ENCODE measurements at places on chromosomes 11 and 22.

- DNase-seq, result no peak
Measured at GRCh38 chr22:10741210-10741609, 4786.8 kb upstream of the OR11H1 start.

- DNase-seq, result no peak
Measured at GRCh38 chr22:45544588-45545170, 42.0 kb downstream of the FBLN1 start.

DNA sequence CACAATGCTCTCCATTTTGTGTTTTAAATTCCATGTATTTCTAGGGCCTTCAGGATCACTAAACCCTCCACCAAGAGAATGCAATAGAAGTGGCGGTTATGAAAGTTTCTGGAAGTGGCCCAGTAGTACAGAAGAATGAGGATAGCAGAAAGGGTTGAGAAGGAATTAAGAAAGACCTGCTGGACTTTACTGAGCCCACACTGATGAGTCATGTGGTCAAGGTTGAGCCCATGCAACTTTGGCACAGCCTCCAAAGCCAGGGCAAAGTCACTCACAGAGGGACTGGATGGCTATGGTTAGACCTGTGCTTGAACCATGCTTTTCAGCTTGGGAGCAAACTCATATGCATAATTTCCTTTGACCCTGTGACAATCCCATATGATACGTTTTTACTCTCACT is 102.9 kb upstream of the PLET1 start:
- no peak for DNase-seq

DNA sequence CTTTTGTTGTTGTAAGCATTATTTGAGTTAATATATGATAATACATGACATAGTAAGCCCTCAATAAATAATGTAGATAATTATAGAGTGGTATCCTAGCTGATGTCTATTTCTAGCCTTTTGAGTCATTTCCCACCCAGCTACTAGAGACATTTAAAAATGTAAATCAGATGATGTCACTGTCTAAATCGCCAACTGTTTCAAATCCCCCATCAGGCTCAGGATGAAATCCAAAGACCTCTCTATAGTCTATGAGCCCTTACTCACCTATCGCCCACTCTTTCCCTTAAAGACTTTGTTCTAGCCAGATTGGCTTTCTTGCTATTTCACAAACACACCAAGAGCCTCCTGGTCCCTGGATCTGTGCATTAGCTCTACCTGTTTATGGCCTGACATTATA is 135.4 kb upstream of the PLET1 start:
- no peak for DNase-seq

- no peak for DNase-seq
Measured at GRCh38 chr22:19722178-19722981, 959 bp upstream of the GP1BB start.

GRCh38 chr22:35010543-35010942 is 55.4 kb upstream of the ISX start:
- no peak for DNase-seq

- DNase-seq, result no peak
Measured at GRCh38 chr11:79013509-79013908, 427.3 kb downstream of the TENM4 start.

- DNase-seq, result no peak
Measured at GRCh38 chr11:101553891-101554292, 29.9 kb downstream of the TRPC6 start.

DNA sequence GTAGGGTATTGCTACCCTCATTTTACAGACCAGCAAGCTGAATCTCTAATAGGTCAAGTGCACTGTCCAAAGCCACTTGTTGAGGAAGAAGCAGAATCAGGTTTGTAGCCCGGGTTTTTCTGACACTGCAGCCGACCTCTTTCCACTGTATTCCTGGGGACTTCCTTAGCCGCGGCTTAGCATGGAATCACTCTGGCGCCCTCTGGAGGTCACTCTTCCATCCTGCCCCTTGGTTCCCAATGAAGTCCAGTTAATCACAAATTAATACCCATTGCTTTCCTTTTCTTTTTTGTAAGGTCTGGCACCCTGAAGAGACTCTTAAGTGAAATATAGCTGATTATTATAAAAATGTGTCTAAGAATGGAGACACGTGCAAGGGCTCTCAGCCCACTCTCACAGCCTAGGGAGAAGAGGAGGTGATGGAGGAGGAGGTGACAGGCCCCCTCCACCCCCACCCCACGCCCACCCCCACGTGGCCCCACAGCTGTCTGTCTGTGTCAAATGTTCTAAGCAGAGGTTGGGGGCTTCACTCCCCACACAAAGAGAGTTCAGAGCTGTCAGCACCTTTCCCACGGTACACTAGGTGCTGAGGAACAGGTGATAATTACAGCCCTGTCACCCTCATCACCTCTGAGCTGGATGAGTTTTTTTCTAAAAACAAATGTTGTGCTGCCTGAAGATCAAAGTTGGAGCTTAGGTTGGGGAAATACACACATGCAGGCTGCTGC is 57.7 kb upstream of the DRD2 start:
- peak; percentile 20 for DNase-seq

GRCh38 chr11:75293903-75294302 is 53.3 kb downstream of the TPBGL start:
- DNase-seq, result no peak

GRCh38 chr22:33920197-33920540 is at the start of gene LARGE1:
TSS of gene LARGE1 (minus strand) at chr22:33920476.
- no peak for DNase-seq

DNA sequence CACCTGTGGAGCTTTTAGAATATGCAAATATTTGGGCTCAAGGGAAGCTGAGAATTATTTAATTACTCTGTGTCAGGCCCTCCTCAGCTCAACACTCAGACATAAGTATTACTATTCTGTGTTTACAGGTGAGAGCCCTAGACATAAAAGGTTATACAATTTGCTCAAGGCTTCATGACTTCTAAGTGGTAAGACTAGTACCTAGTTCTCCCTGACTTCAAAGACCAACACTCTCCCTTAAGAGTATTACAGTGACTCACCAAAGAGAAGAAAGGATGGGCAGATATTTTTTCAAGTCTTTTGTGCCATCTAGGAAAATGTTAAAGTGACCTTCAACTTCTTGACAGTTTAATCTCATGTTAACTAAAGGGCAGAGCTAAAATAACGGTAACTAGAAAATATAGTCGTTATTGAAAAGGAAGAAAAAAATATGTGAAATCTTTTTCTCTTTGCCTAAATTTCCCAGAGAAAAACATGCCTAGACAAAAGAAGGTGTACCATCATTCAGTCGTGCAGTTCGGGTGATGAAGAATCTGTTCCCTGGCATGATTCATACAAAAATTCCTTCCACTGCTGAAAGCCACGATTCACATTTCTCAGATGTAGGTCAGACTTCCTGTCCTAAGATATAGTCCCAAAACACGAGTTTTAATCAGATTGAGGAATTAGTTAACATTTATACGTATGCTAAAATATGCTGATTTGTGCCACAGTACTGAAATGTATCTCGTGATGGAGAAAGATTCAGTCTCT is 849.1 kb upstream of the API5 start:
- DNase-seq, result no peak

- no peak for DNase-seq
Measured at GRCh38 chr11:2583605-2583958, 116.2 kb downstream of the KCNQ1OT1 start.

DNA sequence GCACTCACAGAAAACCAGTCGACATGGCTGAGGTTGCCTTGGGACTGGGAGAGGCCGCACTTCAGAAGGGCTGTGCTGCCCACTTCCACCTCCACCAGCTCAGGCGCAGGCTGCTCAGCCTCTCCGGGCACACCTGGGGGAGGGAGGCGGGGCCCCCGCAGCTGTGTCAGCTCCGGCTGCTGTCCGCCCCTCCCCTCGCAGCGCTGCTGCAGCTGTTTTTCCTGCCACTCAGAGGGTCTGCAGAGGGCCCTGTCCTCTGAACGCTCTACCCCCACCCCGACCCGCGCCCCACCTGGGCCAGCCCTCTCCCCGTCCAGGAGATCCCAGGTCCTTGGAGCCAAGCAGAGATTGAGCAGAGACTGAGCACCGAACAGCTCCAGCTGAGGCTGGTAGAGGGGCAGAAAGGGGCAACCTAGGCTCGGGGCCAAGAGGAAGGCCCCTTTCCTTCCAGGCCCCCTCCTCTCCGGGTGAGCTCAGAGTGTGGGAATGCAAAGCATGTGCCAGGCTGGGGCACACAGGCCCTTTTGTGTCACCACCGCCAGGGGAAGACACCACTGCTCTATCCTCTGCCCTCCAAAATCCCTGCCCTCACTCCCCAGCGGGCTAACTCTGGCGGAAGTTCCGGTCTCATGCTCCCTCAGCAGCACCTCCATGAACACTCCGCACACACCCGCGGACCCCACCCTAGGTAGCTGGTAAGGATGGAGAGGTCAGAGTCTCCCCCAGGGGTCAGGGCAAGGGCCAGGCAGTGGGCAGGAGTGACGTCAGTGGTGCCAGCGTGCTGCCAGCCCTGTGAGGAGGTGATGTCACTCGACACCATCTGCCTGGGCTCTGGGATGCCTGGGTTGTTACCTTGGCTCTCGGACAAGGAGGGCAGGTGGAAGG is 1.6 kb downstream of the MCAM start:
- no peak for DNase-seq

- no peak for DNase-seq
Measured at GRCh38 chr11:68968306-68969250, 12.2 kb downstream of the MRGPRD start.

DNA sequence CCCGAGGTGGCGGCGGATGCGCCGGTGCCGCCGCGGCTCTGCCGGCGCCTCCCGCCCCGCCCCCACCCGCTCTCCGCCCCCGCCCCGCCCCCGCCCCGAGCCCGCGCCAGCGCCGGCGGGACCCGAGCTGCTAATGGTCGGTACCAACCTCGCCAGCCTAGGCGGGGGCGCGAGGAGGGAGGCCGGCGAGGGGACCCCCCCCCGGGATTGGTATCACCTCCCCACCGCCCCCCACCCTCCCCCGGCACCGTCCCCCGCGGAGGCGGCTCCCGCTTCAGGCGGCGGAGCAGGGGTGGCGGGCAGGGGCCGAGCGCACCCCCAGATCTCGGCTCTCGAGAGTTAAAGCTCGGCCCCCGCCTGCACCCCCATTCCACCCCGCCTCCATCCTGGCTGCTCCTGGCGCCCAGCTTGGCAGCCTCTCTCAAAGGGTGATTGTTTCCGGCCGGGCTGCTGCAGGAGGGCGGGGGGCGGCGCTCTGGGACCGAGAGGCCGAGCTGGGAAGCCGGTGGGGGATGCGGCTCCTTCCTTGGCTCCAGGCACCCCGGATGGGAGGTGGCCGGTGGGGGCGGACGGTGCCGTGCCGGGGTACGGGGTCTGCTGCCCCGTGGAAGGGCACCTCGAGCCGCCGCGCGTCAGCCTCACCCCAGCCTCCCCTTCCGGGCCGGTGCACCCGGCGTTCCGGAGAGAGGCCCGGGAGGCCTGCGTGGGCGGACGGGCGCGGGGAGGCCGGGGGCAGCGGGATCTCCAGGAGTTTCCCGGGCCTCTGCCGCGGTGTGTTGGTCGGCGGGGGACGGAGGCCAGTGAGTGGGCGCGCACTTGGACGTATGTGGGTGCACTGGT is at the start of gene B3GAT1:
B3GAT1 (minus strand) TSS at position 40 of the 840 bp plus-strand sequence. CDS start 24,583 bp downstream, outside the sequence.
- no peak for DNase-seq

DNA sequence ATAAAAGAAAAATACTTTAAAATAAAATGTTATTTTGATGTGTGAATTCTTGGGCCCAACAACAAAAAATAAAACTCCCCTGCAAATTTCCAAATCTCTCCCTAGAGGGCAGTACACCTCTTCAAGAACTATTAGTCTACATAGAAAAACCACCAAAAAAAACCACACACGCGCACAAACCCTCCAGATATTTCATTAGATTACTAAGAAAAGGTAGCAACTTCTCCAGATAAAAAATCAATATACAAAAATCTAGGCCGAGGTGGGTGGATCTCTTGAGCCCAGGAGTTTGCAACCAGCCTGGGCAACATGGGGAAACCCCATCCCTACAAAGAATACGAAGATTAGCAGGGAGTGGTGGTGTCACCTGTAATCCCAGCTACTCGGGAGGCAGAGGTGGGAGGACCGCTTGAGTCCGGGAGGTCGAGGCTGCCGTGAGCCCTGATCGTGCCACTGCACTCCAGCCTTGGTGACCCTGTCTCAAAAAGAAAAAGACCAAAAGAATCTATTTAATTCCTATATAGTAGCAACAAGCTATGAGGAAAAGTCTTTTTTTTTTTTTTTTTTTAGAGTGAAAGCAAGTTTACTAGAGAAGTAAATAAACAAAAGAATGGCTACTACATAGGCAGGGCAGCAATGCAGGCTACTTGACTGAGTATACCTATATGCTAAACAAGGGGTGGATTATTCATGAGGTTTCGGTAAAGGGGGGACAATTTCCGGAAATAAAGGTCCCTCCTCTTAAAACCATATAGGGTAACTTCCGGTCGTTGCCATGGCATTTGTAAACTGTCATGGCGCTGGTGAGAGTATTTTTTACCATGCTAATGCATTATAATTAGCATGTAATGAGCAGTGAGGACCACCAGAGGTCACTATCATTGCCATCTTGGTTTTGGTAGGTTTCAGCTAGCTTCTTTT is 13.1 kb downstream of the B3GNT6 start:
- peak; percentile 60 for DNase-seq

DNA sequence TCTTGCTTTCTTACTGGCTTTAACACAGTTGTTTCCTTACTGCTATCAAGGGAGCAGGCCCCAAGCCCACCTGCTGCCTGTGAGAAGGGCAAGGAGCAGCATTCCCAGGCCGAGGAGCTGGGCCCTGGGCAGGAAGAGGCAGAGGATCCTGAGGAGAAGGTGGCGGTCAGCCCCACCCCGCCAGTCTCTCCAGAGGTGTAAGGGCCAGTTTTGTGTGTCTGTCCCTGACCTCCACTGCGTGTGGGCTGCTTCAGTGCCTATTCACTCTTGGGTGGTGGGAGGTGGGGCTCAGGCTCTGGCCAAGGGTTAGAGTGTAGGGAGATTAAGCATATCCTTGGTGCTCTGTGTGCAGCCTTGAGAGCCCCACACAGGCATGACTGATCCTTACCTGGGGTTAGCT is 55.1 kb downstream of the CEP164 start:
- no peak for DNase-seq

DNA sequence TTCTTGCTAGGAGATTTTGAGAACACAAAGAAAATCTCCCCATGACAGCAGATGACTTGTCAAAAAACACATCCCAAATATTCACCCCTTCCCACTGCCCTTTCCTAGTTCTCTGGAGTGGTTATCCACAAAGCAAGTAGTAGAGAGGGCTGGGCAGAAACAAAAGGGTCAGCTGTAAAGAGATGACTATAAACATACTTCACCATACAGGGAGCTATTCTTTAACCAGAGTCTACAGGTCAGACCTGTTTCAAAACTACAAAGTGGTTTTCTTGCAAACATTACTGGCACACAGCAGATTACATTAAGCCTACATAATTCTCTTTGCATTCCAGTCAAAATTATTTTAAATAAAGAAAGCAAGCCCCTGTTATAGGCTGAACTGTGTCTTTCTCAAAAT is 47.7 kb upstream of the NFRKB start:
- DNase-seq, result no peak

GRCh38 chr22:48432781-48433518 is 1394.7 kb downstream of the BRD1 start:
- DNase-seq, result no peak

- DNase-seq, result no peak
Measured at GRCh38 chr11:2700415-2701211, 819 bp upstream of the KCNQ1OT1 start.

- no peak for DNase-seq
Measured at GRCh38 chr11:9787981-9788521, 124.2 kb downstream of the SWAP70 start.

- no peak for DNase-seq
Measured at GRCh38 chr11:61512435-61512834, 3.9 kb downstream of the LRRC10B start.

GRCh38 chr11:12269104-12269441 is 108.3 kb upstream of the PARVA start:
- DNase-seq, result no peak

GRCh38 chr11:126824035-126824607 is 176.4 kb downstream of the KIRREL3 start:
- no peak for DNase-seq
